ENCODE measurements at places on chromosomes 16 and 17.
A peak's percentile ranks its signal among the peaks of the same experiment; 100 is the strongest.

GRCh38 chr16:26905336-26905735 is 161.4 kb upstream of the C16orf82 start:
- DNase-seq: no peak

DNA sequence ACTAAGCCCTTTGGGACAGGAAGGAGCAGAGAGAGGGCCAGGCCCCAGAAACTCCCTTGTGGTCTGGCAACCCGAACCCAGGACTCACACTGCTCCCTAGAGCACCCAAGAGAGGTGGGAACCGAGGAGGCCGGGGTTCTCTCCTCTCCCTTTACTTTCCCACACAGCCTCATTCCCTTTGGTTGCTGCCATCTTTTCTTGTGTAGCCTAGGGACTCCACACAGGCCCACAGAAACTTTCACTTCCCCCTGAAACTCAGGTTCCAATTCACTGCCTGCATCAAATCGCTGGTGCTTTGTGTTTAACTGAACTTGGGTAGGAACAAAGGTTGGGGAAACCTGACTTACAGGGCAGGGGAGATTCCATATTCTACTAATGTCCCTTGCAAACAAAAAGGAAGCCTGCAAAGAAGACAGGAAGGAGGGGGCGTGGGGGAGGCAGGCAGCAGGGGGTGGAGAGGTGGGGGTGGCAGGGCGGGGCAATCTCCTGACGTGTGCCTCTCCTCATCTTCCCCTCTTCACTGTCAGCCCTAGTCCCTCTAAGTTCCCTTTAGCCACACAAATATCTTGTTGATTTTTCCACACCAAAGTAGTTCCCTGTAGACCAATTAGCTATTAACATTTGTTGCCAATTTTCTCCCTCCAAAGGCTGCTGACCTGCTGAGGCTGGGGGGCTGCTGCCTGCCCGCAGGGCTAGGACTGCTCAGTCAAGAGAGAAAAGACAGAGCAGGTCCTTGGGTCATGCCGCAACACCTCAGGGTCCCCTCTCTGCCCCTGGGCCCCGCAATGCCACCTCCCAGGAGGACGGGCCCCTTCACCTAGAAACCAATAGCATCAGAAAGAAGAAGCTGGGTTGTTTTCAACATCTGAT is 8.0 kb downstream of the ST3GAL2 start:
- peak; percentile 99 for DNase-seq

GRCh38 chr16:87677830-87678229 is 75.5 kb downstream of the JPH3 start:
- no peak for DNase-seq

DNA sequence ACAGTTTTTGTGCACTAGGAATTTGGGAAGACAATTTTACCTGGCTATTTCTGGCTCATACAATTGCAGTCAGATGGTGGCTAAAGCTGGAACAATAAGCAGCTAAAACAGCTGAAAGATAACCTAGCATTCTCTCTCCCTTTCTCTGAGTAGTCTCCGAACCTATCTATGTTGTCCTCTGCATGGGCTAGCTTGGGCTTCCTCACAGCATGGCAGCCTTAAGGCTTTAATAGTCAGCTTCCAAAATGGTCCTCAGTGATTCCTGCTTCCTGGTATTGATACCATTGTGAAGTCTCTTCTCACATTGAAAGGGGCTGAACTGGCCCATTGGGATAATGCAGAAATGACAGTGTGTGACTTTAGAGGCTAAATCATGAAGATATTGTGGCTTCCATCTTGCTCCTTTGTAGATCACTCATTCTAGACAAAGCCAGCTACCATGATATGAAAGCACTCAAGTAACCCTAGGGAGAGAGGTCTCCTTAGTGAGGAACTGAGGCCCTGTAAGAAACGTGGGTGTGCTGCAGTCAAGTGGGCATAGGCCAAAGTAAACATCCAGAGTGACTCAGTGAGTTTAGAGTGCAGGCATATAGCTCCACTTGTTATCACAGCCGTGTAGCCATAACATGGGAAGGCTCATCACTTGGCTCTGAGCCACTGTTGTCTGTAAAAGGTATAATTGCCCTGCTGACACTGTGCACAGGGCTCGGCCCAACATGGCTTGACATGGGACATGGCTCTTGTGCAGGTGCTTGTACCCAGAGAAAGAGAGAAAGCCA is 5.5 kb upstream of the VKORC1 start:
- DNase-seq: no peak

- no peak for DNase-seq
Observed at GRCh38 chr17:16661217-16661616, 7.6 kb upstream of the ZNF624 start.

- DNase-seq: no peak
Observed at GRCh38 chr17:59743842-59744241, 36.4 kb downstream of the VMP1 start.

- no peak for DNase-seq
Observed at GRCh38 chr17:6787081-6787693, 11.2 kb downstream of the FBXO39 start.

All from GM12878 (cell line).